ENCODE measurements at places on chromosomes 3 and 15.

- peak; percentile 9 for DNase-seq
These were observed 157.9 kb downstream of the C3orf38 start for GRCh38 chr3:88307666-88308065.

- DNase-seq = no peak
These were observed 95.1 kb upstream of the MEX3B start for GRCh38 chr15:82140886-82141285.

DNA sequence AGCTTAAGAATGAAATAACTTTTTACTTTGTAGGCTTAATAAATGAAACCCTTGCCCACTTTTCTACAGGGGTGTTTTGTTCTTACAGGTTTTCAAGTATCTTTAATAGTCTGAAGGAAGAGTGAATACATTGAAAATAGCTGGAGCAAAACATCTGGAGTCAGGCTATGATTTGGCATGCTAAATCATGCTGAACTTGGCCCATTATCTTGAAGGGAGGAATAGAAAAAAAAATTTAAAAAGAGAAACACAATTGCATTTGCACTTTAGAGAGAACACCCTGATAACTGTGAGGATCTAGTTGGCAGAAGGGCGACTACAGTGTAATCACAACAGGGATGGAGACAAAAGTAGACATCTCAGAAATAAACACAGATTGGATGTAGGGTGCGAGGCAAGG lies 1.8 kb upstream of the IQGAP1 start:
- no peak for DNase-seq

- no peak for DNase-seq
These were observed 15.0 kb downstream of the TASOR start for GRCh38 chr3:56667973-56668579.

DNA sequence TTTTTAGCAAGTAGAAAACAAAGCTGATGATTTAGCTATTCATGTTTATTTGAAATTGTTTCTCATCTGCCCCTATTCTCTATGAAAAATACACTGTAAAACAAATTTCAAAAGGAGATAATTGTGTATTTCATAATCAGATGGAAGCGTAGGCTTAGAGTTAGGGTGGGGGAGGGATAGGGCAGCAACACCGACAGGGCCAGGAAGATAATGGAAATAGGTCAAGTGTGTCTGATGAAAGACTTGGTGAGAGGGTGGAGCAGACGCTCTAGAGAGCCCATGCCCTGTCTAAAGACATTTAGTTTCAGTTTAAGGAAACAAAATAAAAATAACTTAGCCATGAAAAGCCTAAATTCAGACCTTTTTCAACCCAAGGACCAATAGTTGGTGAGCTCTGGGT lies 51.6 kb upstream of the ARL6 start:
- DNase-seq = no peak

- DNase-seq = no peak
These were observed 6.9 kb downstream of the ANKRD63 start for GRCh38 chr15:40275954-40276353.

DNA sequence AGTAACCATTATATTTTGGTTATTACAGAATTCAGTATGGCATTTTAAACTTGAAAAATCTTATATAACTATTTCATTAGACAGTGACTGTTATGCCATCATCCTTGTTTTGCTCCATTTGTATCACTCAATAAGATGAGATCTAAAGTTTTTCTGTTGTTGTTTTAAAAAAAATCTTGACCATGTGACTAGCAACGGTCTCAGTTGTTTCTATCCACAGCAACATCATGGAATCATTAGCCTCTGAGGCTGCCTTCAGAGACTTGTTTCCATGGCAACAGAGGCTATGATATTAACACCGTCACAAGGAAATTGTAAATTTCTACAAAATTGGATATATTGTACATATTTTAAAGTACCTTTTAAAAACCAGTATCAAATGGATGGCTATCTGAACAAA lies 129.8 kb downstream of the DLG1 start:
- DNase-seq = no peak

DNA sequence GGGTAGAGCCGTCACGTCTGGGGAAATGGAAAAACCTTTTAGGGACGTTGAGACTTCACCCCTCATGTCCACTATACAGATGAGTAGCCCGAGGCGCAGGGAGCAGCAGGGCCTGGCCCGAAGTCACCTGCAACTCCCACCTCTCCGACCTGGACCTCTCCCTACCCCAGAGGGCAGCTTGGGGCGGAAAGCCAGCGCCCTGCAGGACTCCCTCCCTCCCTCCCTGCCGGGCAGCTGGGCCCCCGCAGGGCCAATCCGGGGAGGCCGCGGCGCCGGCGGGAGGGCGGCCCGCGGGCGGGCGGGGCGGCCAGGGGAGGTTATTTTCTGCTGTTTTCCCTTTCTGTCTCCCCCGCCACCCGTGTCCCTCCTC lies 2.0 kb downstream of the WNT7A start:
- DNase-seq = no peak

DNA sequence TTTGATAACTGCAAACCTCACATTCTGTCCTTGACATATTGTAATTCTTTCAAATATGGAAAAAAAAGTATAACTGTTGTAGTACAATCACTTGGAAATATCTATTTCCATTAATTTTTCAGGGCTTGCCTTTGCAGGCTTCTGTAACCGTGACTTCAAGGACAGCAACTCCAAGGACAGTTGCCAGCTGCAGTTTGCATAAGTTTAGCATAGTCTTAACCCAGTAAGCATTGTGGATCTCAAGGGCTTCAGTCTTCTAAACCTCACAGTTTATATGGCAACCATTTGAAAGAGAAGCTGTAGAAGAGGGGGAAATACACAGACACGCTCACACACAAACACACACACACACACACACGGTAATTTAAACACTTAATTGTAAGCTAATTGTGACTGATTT lies 112.8 kb upstream of the GPR149 start:
- DNase-seq = no peak

GRCh38 chr3:45414823-45415222 lies 26.4 kb downstream of the LARS2 start:
- no peak for DNase-seq

GRCh38 chr15:25242166-25242879 lies 196.5 kb downstream of the UBE3A start:
- DNase-seq = no peak

DNA sequence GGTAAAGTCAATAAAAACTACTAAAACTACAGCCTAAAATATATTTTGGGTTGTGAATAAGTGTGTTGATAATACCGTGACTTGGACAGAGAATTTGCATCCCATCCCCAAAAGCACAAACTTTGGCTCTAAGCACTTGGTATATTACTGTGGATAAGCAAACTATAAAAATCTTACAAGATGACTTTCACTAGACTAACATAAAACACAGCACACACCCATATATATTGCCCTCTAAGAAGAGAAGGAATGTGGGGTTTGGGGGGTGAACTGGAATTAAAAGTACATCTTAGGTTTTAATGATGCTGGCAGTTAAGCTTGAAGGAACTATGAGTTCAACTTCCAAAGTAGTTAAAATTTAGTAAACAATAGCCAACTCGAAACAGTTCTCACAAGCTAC lies 28.7 kb upstream of the CSPG5 start:
- no peak for DNase-seq

DNA sequence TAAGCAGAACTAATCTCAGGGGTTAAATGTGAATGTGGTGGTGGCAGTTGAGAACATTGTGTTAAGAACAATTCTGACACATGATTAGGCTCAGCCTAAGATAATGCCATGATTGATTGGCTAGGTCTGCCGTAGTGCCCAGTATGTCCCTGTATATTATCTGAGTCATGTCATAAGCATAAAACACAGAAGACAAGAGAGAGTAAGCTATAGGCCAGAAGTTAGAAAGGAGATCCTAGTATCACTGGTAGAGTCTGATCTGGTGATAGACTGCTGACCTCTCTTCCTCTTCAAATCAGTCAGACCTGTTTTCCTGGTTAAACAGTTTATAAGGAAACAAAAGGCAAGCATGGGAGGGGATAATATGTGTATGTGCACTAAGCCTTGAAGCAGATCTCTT lies 30.1 kb upstream of the ATP8B4 start:
- DNase-seq = no peak

DNA sequence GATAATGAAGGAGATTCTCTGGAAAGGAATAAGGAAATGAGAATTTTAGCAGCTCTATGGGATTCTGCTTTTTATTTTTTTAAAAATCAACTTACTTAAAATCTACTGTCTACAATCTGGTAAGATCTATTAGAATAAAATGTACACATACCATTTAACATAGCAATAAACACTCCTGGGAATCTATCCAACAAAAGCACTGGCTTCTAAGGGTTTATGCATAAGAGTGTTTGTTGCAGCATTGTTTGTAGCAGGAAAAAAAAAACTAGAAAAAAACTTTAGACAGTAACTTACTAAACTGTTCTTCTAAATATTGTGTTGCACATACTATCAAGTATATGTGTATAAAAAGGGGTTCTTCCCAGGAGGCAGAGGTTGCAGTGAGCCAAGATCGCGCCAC lies 15.7 kb upstream of the RBP1 start:
- no peak for DNase-seq

GRCh38 chr3:112486811-112487505 lies 12.3 kb downstream of the BTLA start:
- DNase-seq = no peak

GRCh38 chr3:82610236-82610635 lies 848.8 kb upstream of the GBE1 start:
- no peak for DNase-seq

- peak; percentile 54 for DNase-seq
These were observed 66.9 kb upstream of the PRR23C start for GRCh38 chr3:139111392-139112229.

All from iPS DF 6.9 (cell line).